D341Med (cell line): ENCODE measurements at places on chromosomes 11 and 22.

DNA sequence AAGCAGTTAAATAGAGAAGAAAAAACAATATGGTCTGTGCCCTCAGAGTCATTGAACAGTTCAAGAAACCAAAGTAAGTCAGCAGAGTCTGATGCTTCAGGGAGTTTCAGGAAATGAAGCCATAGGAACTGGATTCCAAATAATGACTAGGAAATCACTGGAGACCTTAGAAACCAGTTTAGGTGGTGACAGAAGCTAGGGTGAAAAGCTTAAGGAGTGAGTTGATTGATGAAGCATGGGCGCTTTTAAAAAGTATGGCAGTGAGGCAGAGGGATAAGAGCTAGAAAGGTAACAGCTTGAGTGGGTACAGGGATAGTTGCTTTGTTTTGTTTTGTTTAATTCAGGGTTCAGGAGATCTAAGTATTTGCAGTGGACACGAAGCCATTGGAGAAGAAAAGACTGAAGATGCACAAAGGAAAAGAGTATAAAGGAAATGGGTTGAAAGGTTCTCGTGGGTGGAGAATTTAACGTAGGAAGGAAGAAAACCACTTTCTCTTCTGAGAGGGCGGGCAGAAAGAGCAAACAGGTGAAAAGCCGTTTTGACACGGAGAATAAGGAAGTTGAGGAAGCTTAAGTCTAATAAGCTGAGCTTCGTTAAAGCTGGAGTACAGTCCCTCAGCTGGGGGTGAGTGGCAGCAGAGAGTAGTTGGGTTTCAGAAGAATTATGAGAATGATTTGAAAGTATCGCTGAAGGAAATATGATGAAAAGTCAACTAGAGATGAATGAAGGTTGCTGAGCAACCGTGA is 14.8 kb downstream of the SGSM3 start:
- no peak for DNase-seq

GRCh38 chr11:15113381-15113780 is 1.3 kb upstream of the INSC start:
- DNase-seq: no peak

DNA sequence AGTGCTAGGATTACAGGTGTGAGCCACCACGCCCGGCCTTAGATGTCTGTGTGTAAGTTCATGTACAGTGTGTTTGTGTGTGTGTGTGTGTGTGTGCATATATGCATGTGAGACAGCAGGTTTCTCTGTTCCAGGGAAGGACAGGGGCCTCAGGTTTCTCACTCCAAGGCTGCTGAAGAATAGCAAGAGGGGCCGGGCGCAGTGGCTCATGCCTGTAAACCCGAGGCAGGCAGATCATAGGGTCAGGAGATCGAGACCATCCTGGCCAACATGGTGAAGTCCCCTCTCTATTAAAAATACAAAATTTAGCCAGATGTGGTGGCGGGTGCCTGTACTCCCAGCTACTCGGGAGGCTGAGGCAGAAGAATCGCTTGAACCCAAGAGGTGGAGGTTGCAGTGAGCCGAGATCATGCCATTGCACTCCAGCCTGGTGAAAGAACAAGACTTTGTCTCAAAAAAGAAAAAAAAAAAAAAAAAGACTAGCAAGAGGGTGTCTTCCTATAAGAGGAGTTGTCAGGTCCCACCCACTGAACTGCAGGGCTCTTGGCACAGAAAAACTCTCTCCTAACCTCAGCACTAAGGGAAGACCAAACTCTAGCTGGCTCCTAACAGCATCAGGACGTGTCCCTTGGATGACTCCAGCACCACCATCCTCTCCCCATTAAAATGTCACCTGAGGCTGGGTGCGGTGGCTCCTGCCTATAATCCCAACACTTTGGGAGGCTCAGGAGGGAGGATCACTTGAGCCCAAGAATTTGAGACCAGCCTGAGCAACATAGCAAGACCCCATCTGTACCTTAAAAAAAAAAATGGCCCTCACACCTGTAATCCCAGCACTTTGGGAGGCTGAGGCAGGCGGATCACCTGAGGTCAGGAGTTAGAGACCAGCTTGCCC is 40.0 kb downstream of the TST start:
- no peak for DNase-seq

- DNase-seq: no peak
These were observed 9.2 kb upstream of the MRTFA start for GRCh38 chr22:40645579-40646197.

GRCh38 chr11:120681434-120682331 is 170.1 kb downstream of the GRIK4 start:
- no peak for DNase-seq

DNA sequence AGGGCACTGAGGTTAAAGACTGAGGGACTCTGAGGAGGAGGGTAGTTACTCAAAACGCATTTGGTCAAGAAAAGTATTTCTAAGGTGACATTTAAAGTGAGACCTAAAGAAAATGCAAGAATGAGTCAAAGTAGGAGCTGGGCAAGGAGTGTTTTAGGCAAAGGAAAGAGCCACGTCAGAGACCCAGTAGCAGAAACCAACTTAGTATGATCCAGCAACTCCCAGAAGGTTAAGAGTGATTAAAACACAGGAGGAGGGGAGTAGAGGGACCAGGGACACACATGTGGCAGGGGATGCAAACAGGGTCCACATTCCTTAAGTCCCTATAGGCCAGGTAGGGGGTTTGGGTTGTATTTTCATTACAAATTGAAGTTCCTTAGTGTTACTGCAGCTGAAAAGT is 24.3 kb upstream of the CCDC34 start:
- DNase-seq: no peak

GRCh38 chr22:42080287-42080686 is 787 bp downstream of the SMDT1 start:
- DNase-seq: peak; percentile 49
